ENCODE measurements at places on chromosomes 1 and 21. TPM values are rescaled to one million over a fixed set of nuclear protein-coding genes. Genes with fewer than 3 reads are reported as not detected.

GRCh38 chr21:45202889-45203288 is 84.8 kb downstream of the POFUT2 start:
- no peak for DNase-seq

DNA sequence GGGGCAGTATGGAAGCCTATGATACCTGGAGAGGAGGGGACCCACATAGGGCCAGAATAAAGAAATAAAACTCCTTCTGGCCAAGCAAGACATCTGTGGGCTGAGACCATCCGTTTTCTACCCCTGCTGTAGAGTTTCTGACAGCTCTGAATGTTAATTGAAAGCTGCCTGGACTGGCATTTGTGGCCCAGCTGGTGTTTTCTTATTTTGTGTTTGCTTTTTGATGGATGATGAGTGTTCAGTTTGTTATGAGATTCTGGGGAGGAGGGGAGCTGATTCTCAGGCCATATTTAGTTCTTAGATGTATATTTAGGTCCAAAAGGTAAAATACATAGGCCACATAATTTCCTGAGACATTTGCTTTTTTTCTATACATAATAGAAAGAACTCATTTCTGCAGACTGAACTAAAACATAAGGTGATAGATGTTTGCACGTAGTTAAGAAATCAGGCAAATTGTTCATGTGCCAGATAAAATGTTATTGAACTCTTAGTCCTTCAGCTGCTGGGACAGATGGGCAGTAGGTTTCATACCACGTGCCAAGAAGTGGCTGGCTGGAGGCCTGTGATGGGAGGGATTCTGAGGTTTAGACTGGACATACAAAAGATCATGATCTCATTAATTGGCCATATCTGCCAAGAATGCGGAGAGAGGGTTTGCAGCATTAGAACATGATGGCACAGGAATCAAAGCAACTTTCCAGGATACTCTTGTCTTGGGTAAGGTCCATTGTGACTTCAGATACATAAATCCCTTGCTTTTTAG is 54.1 kb downstream of the DSCAM start:
- no peak for DNase-seq

DNA sequence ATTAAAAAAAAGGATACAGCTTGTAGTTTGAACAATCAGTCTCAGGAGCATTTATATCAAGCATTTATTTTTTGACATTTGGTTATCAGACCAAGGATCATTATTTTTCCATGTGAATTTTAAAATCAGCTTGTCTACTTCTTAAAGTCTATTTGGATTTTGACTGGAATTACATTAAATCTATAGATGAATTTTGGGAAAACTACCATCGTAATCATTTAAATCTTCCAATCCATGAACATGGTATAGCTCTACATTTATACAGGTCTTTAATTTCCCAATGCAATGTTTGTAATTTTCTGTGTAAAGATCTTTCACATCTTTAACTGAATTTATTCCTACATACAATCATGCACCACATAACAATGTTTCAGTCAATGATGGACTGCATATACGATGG is 203.2 kb downstream of the AKT3 start:
- no peak for DNase-seq

GRCh38 chr1:236914375-236914774 is 89.9 kb downstream of the MT1HL1 start:
- DNase-seq: no peak

GRCh38 chr1:44239331-44239960 is 26.2 kb downstream of the DMAP1 start:
- no peak for DNase-seq

GRCh38 chr1:83997631-83998030 is 1.3 kb downstream of the TTLL7 start:
- no peak for DNase-seq

DNA sequence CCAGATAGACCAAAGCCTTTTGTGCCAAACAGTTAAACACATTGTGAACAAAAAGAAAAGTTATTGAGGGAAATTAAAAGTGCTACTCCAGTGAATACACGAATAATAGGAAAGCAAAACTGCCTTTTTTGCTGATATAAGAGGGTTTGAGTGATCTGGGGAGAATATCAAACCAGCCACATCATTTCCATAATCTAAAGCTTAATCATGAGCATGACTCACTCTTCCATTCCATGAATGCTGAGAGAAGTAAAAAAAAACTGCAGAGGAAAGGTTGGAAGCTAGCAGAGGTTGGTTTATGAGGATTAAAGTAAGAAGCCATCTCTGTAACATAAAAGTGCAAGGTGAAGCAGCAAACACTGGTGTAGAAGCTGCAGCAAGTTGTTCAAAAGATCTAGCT is 350.6 kb upstream of the NCAM2 start:
- DNase-seq: no peak

DNA sequence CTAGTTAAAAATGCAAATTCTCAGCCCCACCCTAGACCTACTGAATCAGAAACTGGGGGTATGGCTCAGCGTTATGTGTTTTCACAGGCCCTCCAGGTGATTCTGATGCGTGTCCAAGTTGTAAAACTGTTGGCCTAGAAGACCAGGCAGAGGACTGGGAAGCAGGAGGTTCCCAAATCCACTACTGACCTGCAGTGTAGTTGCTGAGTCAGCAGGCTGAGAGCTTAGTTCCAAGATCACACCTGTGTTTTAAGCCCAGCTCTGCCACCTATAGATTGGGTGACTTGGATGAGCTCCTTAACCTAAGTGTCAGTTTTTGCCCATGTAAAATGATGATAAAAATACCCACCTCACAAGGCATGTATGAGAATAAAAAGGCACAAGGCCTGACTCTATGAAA is 4.1 kb downstream of the GRHL3 start:
- DNase-seq: no peak

GRCh38 chr1:24109166-24109483 is 2.8 kb downstream of the MYOM3 start:
- no peak for DNase-seq

DNA sequence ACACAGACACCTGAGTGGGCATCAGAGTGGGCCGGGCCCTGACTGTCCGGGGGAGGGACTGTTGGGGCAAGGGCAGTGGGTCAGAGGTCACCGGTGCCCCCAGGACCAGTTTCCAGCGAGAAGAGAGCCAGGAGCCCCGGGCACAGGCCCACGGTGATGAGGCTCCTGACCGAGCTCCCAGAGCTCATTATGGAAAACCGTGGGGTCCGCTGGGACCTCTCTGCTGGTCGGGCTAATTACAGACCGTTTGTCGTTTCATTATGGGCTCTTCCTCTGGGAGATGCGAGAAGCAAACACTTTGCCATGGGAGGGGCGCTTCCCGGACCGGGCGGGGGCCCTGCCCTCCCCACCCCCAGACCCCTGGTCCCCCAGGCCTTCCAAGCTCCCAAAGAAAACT is 12.0 kb upstream of the TTLL10 start:
- DNase-seq: no peak

DNA sequence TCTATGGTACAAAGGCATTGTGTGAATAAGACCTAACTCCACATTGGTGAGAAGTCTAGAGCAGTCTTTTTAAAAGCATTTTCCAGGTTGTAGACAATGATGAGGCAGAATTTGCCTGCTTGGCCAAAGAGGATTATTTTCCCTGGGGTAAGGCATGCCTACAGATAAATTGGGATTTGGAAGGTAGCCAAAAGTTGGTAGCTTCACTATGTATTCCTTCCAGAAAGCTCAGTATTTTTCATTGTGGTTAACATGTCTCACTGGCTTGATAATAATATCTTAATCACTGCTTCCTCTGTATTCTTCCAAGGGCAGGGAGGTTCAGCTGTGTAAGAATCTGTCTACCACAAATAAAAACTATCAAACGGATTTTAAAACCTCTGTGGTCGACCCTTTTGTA is 590.8 kb upstream of the PRMT6 start:
- no peak for DNase-seq

GRCh38 chr1:205748403-205749233 is 1.4 kb downstream of the NUCKS1 start:
- DNase-seq: no peak

DNA sequence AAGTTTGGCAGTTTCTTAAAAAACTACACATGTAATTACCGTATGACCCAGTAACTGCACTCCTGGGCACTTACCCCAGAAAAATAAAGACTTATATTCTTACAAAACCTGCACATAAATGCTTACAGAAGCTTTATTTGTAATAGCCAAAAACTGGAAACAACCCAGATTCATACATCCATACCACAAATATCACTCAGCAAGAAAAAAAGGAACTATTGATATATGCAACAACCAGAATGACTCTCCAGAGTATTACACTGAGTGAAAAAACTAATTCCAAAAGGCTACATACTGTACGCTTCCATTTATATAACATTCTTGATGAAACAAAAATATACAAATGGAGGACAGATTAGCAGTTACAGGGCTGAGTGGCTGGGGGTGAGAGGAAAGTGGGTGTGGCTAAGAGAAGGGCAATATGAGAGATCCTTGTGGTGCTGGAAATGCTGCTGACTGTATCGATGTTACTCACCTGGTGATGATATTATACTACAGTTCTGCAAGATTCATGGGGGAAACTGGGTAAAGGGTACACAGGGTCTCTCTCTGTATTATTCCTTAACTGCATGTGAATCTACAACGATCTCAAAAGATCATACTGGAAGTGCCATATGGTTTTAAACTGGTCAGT is 96.0 kb upstream of the GNG4 start:
- DNase-seq: no peak

DNA sequence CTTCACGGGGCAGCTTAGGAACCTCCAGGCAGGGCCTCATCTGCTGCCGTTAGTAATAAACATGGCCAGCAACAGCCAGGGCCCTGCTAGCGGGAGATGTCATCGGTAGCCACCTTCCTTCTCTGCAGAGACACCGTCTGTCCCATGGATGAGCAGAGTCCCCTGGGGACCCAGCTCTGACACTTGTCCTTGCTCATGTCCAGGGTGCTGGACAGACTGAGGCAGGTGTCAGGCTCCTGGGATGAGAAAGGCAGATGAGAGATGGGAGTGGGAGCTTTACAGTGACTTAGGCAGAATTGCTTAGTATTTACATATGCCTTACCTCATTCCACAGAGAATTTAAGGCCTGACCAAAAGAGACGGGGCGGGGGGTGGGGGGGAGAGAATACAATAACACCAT is 25.0 kb downstream of the CAPN2 start:
- DNase-seq: no peak

- DNase-seq: no peak
Observed at GRCh38 chr1:185017338-185017737, 28.0 kb upstream of the RNF2 start.

DNA sequence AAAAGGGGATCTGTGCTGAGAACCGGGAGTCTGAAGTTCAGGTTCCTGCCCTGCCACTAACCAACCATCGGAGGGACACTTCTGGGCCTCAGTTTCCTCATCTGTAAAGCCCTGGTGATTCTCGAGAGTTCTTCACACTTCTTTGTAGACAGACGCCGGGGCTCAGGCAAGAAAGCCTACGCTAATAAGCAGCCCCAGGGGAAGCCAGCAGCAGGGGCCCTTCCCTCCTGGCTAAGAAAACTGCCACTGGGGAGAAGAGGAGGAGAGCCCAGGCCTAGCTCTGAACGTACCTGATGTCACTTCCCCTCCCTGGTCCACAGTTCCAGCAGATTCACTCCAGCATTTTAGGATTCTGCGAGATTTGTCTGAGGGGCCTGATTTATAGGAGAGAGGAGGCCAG is 76.0 kb downstream of the CAMK2N1 start:
- DNase-seq: no peak

- no peak for DNase-seq
Observed at GRCh38 chr1:146029117-146029516, 7.6 kb upstream of the HJV start.

- DNase-seq: no peak
Observed at GRCh38 chr1:19165501-19165900, 44.6 kb downstream of the UBR4 start.

DNA sequence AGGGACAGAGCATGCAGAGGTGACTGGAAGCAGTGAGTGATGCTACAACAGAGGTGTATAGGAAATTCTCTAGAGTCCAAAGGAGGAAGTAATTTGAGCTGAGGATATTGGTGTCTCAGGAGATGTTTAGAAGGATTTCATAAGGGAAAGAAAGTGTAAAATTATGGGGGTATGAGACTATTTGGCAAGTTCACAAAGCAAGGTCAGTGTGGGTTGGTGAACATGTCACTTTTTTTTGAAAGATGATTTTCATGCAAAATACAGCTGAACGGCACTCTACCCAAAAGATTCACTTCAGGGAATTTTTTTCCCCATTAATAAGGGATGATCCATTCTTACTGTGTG is 24.1 kb downstream of the HMGCS2 start:
- no peak for DNase-seq

DNA sequence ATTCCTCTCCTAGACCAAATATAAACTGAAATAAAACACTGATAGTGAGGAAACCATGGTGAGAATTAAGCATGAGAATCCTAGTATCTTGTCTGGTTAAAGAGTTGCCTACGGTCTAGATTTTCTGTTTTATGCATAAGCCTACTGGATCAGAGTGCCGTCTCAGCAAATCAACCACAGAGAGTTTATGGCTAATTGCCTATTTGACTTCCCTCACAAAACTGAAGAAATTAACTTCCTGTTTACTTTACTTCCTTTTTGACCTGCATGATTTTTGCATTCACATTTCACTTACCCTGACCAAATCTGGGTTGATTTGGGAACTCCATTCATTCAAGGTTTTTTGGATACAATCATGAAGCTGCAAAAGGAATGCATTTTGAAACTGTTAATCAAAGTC is 5.0 kb downstream of the GCLM start:
- no peak for DNase-seq

- no peak for DNase-seq
Observed at GRCh38 chr1:8376358-8376840, 58.5 kb downstream of the SLC45A1 start.

- DNase-seq: no peak
Observed at GRCh38 chr1:203316626-203317093, 11.3 kb downstream of the BTG2 start.

DNA sequence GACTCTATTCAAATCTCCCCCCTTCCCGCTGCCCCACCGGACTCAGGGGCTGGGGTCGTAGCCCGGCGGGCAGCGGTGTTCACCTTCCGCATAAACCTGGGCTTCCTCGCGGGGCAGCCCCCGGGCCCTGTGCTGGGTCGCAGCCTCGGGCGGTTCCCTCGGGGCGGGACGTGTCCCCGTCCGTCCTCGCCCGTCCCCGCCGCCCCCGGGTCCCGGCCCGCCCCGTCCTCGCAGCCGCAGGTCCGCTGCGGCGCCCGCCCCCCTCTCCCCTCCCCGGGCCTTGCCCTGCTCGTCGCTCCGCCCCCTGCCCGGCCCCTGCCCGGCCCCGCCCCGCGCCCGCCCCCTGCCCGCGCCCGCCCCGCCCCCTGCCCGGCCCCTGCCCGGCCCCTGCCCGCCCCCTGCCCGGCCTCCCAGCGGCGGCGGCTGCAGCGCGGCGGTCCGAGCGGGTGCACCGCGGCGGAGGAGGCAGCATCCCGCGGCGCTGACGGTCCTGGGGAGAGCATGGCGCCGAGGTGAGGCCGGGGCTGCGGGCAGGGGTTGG is at the start of gene COL18A1:
Gene COL18A1, plus strand, starts transcription at position 436 of the 541 bp plus-strand sequence. Its CDS starts 66 bp downstream, at position 502.
- no peak for DNase-seq

PPFIA4 gene
- total RNA-seq: 25.5 TPM

TNFRSF4 gene
- 0.42 TPM for total RNA-seq

TINAGL1 gene
- total RNA-seq: 117 TPM

SPATA1 gene
- total RNA-seq: 0.35 TPM

ERICH3 gene
- total RNA-seq: not detected

PRDM15 gene
- 4.9 TPM for total RNA-seq

CFHR2 gene
- not detected for total RNA-seq

OLIG1 gene
- 1.4 TPM for total RNA-seq

RIPPLY3 gene
- not detected for total RNA-seq

PLPP3 gene
- 71.5 TPM for total RNA-seq

SERPINC1 gene
- total RNA-seq: 1.7 TPM

KIF2C gene
- not detected for total RNA-seq

CYP4A11 gene
- total RNA-seq: 0.91 TPM
